ENCODE measurements at places on chromosomes 4 and X. TPM values are rescaled to one million over a fixed set of nuclear protein-coding genes. Genes with fewer than 3 reads are reported as not detected.

DNA sequence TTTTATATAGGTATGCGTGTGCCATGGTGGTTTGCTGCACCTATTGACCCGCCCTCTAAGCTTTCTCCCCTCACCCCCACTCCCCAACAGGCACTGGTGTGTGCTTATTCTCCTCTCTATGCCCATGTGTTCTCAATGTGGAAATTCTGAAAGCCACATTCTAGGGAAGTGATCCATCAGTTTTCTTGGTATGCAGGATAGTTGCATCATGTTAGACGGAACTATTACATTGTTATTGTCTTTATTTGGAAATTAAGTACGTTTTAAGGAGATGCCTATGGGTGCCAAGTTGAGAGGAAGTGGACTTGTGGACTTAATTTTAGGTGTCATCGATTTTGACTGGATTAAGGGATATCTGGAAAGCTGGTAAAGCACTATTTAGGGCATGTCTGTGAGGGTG lies 204.6 kb downstream of the RBM46 start:
- no peaks in the 10 kb centered on the region for H3K4me1 ChIP-seq
- H3K27me3 ChIP-seq, result peaks cover 23% of the 10 kb centered on the region
- H3K27ac ChIP-seq, result no peak overlapping the region
- no peak overlapping the region for H3K4me3 ChIP-seq
- H3K36me3 ChIP-seq, result no peaks in the 10 kb centered on the region

DNA sequence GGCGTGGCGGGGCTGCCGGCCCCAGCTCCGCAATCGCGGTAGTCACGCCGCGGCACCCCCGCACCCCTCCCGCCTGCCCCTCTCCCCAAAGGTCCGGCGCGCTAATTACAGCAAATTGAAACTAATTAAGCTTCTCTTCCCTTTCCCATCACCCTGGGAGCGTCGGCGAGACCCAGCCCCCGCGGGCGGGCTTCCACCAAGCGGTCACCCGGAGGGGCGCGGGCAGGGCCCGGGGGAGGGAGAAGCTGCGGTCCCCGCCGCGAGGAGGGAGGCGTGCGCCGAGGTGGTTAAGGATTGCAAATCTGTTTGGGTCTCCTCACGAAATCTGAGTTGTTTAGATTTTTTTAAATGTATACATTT lies 13.1 kb downstream of the ARX start:
- H3K4me1 ChIP-seq, result peaks cover 23% of the 10 kb centered on the region
- peak overlapping the region; percentile 84 for H3K4me3 ChIP-seq
- DNase-seq, result no peak
- no peak overlapping the region for H3K27ac ChIP-seq
- peaks cover 42% of the 10 kb centered on the region for H3K27me3 ChIP-seq

DNA sequence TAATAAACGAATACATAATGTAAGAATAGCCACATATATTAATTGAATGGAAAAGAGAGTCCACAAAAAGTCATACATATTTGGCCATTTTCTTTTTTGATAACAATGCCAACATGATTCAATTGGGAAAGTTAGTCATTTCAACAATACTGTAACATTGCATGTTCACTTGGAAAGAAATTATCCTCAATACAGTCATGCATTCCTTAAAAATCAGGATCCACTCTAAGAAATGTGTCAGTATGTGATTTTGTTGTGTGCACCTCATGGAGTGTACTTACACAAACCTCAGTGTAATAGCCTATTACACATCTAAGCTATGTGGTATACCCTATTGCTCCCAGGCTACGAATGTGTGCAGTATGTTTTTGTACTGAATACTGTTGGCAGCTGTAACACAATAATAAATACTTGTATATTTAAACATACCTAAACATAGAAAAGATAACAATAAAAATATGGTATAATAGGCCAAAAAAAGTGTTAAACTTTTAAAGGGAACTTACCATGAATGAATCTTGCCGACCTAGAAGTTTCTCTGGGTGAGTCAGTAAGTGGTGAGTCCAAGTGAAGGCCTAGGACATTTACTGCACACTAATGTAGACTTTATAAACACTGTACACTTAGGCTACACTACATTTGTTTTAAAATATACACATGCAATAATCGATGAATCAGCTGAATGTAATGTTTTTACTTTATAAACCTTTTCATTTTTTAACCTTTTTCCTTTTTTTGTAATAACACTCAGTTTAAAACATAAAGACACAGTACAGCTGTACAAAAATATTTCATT lies 806.8 kb downstream of the PCDH18 start:
- H3K36me3 ChIP-seq, result no peaks in the 10 kb centered on the region
- no peaks in the 10 kb centered on the region for H3K4me1 ChIP-seq
- H3K27ac ChIP-seq, result no peak overlapping the region
- no peak overlapping the region for H3K4me3 ChIP-seq
- no peak for DNase-seq

- peaks cover 26% of the 10 kb centered on the region for H3K27me3 ChIP-seq
- no peaks in the 10 kb centered on the region for H3K36me3 ChIP-seq
- no peak overlapping the region for H3K27ac ChIP-seq
- H3K4me3 ChIP-seq, result no peak overlapping the region
Observed at GRCh38 chrX:115452251-115452650, 108.7 kb upstream of the PLS3 start.

The ZC4H2 gene
- total RNA-seq, result 14.5 TPM

The ETDB gene
- total RNA-seq, result not detected

- no peaks in the 10 kb centered on the region for H3K4me1 ChIP-seq
- no peaks in the 10 kb centered on the region for H3K27me3 ChIP-seq
- no peak for DNase-seq
- no peak overlapping the region for H3K27ac ChIP-seq
Observed at GRCh38 chr4:33975995-33976394, 2268.3 kb downstream of the ARAP2 start.

The HERC6 gene
- total RNA-seq, result 14.9 TPM

The PROM1 gene
- total RNA-seq, result 0.22 TPM

DNA sequence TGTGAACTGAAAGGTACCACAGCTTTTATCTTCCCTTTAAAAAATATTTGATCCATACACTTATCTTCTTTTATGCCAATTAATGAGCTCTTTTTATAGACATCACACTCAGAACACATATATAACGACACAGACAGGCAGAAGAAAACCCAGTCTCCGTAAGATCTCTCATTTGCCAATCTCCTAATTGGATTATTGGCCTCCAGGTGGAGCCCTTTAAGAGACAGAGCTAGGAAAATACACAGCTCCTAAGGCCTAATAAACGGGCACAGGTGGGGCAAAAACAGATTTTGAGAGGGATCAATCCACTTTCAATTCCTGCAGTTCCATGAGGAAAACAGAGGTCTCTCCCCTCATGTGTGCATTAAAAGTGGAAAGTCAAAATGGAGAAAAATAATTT lies 1495.4 kb downstream of the RPA4 start:
- no peaks in the 10 kb centered on the region for H3K4me1 ChIP-seq
- no peak for DNase-seq
- no peak overlapping the region for H3K27ac ChIP-seq
- H3K4me3 ChIP-seq, result no peak overlapping the region

GRCh38 chr4:3351997-3352396 lies 59.2 kb downstream of the RGS12 start:
- H3K36me3 ChIP-seq, result peaks cover 2% of the 10 kb centered on the region
- no peak overlapping the region for H3K27ac ChIP-seq
- peaks cover 13% of the 10 kb centered on the region for H3K4me1 ChIP-seq
- DNase-seq, result no peak
- H3K4me3 ChIP-seq, result no peak overlapping the region

DNA sequence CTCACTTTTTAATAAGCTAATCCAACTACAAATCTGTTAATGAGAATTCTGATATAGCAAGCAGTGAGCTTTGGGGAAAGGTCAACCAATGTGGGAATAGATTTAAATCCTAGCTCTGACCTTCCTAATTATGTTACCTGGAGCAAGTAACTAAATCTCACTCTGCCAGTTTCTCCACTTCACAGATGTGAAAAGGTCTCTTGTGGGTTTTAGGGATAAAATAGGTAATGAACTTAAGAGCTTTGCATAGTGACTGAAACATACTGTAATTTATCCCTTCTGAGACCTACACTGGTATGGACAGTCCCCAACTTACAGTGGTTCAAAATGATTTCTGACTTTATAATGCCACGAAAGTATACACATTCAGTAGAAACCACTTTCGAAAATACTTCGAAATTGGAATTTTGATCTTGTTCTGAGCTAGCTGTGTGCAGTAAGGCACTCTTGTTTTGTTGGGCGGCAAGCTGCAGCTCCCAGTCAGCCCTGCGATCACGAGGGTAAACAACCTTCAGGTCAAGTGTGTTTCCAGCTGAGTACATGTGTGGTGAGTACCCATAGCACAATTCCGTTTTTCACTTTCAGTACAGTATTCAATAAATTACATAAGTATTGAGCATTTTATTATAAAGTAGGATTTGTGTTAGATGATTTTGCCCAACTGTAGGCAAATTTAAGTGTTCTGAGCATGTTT lies 93.7 kb downstream of the ADGRL3 start:
- no peak overlapping the region for H3K27ac ChIP-seq
- H3K36me3 ChIP-seq, result no peaks in the 10 kb centered on the region
- no peaks in the 10 kb centered on the region for H3K27me3 ChIP-seq
- no peak for DNase-seq

GRCh38 chrX:133741303-133741702 lies 244.1 kb downstream of the GPC3 start:
- peaks cover 16% of the 10 kb centered on the region for H3K4me1 ChIP-seq
- H3K4me3 ChIP-seq, result no peak overlapping the region
- peaks cover 26% of the 10 kb centered on the region for H3K27me3 ChIP-seq
- H3K27ac ChIP-seq, result no peak overlapping the region

GRCh38 chr4:68011684-68012083 lies 48.4 kb upstream of the TMPRSS11A start:
- no peak overlapping the region for H3K27ac ChIP-seq
- no peaks in the 10 kb centered on the region for H3K36me3 ChIP-seq

DNA sequence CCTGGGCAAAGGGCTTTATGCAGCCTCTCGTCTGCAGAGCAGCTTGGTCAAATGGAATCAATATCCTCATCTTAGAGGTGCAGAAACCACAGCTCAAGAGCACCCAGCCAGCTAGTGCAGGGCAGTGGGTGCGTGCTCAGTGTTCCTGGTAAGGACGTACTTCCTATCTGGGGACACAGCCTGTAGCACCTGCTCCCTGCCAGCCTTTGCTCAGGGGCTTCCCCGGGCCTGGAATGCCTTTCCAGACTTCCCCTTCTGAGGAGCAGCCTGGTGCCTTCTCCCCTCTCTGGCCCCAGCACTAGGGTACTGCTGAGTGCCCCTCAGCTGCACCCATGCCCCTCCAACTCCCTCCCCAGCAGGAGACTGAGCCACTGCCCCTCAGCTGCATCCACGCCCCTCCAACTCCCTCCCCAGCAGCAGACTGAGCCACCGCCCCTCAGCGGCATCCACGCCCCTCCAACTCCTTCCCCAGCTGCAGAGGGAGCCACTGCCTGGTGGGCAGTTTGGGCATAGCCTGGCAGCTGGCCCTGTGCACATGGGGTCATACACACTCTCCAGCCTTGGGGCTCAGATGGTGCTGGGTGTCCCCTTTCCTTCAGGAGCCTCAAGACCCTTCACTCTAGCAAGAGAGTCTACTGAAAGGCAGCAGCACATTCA lies 42.2 kb upstream of the AFAP1 start:
- H3K36me3 ChIP-seq, result no peaks in the 10 kb centered on the region
- no peaks in the 10 kb centered on the region for H3K27me3 ChIP-seq
- no peak overlapping the region for H3K4me3 ChIP-seq

- no peak overlapping the region for H3K27ac ChIP-seq
- no peak for DNase-seq
- no peaks in the 10 kb centered on the region for H3K36me3 ChIP-seq
- H3K4me1 ChIP-seq, result no peaks in the 10 kb centered on the region
- H3K27me3 ChIP-seq, result peaks cover 68% of the 10 kb centered on the region
Observed at GRCh38 chrX:111244235-111244750, 26.0 kb downstream of the CAPN6 start.

GRCh38 chrX:143623657-143624056 lies 12.2 kb downstream of the SLITRK4 start:
- H3K36me3 ChIP-seq, result no peaks in the 10 kb centered on the region
- H3K27me3 ChIP-seq, result peaks cover 6% of the 10 kb centered on the region
- H3K4me3 ChIP-seq, result no peak overlapping the region
- no peak overlapping the region for H3K27ac ChIP-seq
- no peak for DNase-seq
- H3K4me1 ChIP-seq, result no peaks in the 10 kb centered on the region

GRCh38 chr4:182577411-182577810 lies 334.2 kb downstream of the TENM3 start:
- no peak overlapping the region for H3K27ac ChIP-seq
- H3K4me1 ChIP-seq, result no peaks in the 10 kb centered on the region
- no peaks in the 10 kb centered on the region for H3K36me3 ChIP-seq
- H3K4me3 ChIP-seq, result no peak overlapping the region

- H3K4me3 ChIP-seq, result no peak overlapping the region
- H3K4me1 ChIP-seq, result no peaks in the 10 kb centered on the region
- H3K36me3 ChIP-seq, result peaks cover 3% of the 10 kb centered on the region
- H3K27ac ChIP-seq, result no peak overlapping the region
- H3K27me3 ChIP-seq, result no peaks in the 10 kb centered on the region
Observed at GRCh38 chr4:184617600-184618196, 31.5 kb downstream of the CASP3 start.
